Globus pallidus (tissue), 1 donor: ENCODE measurements at places on chromosomes 3 and 15.

DNA sequence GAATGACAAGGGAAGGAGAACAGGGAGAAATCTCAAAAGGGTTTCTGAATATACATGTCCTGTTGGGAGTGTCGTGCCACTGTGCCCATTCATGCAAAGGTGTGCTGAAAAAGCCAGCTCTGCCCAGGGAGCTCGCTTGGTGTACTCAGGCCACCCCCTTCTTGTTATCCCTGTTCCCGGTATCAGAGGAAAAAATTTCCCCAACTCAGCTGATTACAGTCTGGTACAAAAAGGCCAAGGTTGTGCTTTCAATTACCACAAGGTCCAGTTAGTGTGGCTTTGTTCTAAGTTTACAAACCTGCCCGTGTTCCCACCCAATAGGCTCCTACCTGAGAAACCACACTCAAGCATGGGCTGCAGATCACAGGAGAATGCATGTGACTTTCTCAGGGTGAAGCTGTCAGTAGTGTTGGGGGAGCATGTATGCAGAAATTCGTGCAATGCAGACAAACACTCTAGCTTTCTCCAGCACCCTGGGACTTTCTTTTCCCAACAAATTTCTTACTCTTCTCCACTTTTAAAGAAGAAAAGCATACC is 648.5 kb downstream of the NR2F2 start:
- no peak for DNase-seq

DNA sequence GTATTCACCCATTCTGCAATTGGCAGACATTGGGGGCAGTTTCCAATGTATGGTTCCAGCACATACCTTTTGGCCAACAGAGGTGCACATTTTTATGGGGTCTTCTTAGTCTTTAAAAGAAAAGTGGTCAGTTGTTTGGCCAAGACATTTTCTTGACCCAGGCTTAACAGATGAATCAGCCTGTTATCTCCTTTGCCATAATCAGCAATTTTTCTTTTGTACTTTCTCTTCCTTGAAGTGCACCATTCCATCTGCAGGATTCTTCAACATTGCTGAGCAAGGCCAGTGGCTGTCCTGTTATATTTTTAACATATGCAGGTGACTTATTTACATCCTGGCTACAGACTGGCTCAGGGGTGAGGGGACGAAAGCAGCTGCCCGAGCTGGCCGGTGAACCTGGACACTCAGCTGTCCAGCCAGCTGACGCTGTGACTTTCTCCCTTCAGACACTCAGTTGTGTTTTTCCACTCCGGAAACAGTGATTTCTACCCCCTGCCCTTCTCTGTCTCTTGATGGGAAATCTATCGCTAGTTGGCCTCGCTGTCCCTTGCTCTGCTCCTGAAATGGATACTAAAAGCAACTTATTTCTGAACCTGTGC is 96.5 kb upstream of the TNFAIP8L3 start:
- peak; percentile 59 for DNase-seq

DNA sequence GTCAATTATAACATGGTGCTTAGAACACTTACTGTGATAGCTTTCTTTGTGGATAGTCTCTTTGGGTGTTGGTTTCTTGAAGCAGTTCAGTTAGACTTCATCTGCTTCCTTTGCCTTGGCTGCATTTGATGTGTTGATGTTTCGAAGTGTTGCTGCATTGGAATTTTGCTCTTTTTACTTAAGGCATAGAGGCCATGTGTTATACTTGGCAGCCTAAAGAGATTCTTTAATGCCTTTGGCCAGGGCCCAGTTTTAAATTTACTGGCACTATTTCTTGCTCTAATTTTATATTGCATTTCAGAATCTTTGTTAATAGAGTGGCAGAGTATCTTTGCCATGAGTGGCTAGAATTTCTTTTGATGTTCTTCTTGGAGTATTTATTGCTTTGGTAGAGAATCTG is 21.2 kb downstream of the NR1D2 start:
- no peak for DNase-seq

GRCh38 chr3:9255976-9256375 is 6.5 kb upstream of the SRGAP3 start:
- no peak for DNase-seq

DNA sequence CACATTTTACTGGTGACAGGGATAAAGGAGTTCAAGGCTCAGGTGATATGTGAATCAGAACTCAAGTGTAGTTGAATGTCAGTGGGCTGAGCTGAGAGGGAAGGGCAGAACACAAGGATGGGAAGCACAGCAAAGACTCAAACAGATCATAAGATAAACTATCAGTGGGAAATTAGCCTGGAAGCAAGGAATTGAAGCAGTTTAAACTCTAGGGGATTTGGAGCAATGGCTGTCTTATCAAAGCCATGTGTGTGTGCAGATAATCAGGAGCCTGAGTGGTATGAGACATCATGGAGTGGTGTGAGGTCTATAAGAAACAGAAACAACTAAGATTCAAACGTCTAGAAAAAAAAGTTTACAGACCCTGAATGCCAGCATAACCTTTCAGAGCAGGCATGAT is 634.6 kb downstream of the AGBL1 start:
- DNase-seq: no peak

GRCh38 chr3:168155303-168155702 is 59.6 kb upstream of the GOLIM4 start:
- no peak for DNase-seq

GRCh38 chr15:68304589-68305337 is 27.2 kb downstream of the FEM1B start:
- no peak for DNase-seq

GRCh38 chr15:52727815-52728214 is 48.6 kb upstream of the ATOSA start:
- no peak for DNase-seq

DNA sequence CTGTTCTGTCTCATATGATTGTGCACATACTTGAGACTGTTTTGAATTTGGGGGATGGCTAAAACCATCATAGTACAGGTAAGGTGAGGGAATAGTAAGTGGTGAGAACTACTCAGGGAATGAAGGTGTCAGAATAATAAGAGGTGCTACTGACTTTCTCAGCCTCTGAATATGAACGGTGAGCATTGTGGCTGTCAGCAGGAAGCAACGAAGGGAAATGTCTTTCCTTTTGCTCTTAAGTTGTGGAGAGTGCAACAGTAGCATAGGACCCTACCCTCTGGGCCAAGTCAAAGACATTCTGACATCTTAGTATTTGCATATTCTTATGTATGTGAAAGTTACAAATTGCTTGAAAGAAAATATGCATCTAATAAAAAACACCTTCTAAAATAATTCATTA is 5.1 kb downstream of the CCR5 start:
- DNase-seq: no peak

DNA sequence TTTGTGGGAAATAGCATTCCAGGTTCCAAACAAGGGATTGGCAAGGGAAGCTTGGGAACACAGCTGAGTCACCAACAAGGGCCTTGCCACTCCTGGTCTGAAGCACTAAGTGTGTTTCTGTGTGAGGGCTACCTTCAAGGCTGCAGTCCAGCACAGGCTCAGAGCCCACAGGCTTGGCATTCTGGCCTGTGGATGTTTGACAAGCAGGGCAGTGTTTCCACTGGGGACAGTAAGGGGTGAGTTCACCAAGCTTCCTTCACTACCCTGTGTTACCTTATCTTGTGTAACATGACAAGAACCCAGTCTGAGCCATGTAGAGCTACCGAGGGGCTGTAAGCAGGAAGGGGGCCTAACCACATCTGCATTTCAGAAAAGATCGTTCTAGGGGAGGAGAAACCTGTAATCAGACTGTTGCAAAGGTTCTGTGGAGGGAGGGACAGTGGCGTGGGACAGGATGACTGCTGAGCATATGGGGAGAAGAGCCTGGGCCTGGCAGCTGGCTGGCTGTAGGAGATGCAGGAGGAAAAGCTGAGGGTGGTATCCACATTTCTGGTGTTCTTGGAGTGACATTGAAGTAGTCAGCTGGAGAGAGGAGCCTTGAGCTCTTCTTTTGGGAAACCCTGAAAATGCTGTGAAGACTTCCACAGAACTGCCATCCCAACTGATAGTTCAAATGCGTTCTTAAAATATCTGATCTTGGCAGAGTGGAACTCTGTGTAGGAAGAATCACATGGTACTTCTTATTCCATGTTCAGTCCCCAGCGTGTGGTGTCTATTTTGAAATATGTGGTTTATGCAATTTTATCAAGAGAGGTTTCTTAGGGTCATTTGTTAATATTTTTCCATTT is 61.3 kb downstream of the CTDSPL start:
- no peak for DNase-seq

DNA sequence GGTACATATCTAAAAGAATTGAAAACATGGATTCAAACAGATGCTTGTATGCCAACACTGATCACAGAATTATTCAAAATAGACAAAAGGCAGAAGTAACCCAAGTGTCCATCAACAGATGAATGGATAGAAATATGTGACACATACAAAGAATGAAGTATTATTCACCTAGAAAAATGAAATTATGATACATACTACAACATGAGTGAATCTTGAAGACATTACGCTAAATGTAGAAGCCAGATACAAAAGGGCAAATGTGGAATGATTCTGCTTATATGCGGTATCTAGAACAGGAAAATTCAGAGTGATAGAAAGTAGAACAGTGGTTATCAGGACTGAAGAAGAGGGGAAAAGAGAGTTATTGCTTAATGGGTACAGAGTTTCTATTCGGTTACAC is 26.2 kb upstream of the SLC12A8 start:
- DNase-seq: no peak

GRCh38 chr15:91357011-91357410 is 257.0 kb downstream of the SV2B start:
- DNase-seq: no peak

- DNase-seq: no peak
These were observed 59.7 kb upstream of the LRRN1 start for GRCh38 chr3:3739330-3740060.

- DNase-seq: no peak
These were observed 42.3 kb downstream of the PDHB start for GRCh38 chr3:58391156-58391865.

- no peak for DNase-seq
These were observed 145.7 kb upstream of the NR2E3 start for GRCh38 chr15:71664622-71665021.

DNA sequence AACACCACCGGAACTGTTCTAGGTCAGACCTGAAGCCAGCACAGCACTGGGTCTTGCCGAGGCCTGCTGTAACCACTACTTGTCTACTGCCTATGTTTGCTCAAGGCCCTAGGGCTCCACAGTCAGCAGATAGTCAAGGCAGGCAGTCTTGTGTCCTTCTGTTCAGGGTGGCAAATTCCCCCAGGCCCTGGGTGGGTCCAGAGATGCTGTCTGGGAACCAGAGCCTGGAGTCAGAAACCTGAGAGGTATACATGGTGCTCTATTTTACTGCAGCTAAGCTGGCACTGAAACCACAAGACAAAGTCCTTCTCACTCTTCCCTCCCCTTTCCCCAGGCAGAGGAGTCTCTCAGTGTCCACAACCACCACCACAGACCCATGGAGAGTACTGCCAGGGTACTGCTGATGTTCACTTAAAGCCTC is 89.9 kb downstream of the BBX start:
- DNase-seq: no peak

DNA sequence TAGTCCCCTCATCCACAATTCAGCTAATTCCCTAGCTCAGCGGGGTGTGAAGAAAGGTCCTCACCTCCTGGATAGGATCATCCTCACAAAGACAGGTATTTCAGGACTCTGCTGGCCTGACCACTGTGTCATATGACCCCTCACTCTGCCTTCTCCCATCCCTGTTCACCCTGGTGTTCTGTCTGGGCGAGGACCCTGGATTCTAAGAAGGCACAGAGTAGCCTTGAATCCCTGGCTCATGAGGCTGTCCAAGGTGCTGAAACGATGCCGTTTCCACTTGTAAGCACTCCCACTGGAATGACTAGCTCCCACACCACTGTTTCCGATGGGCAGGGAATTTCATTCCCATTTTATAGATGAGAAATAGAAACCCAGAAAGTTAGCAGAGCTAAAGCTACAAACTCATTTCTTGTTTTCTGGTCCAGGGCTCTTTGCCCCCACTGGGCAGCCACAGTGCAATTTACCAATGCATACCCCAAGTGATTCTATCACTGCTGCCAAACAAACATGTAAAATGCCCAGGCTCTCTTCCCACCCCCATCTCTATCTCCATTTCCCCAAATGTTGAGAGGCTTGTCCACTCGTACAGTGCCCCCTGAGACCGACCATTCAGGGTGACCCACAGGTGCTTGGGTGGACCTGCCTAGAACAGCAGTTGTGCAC is 83.2 kb downstream of the RAB11A start:
- DNase-seq: no peak

DNA sequence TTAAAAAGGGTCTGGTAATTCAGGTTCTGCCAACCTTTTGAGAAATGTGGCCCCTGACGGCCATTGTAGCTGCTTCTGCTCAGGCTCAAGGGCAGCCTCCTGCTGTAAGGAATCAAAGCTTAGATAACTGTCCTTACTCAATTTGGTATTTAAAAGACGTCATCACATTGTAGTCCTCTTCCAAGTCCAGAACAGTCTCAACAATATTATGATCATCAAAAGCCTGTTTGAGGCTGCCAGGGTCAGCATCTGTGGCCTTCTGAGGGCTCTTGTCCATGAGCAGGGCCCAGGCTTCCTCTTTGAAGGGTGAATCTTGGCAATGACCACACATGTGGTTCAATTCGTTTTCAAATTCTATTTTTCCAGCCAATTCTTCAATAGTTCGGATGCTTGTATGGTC is 6.0 kb downstream of the C3orf62 start:
- no peak for DNase-seq

DNA sequence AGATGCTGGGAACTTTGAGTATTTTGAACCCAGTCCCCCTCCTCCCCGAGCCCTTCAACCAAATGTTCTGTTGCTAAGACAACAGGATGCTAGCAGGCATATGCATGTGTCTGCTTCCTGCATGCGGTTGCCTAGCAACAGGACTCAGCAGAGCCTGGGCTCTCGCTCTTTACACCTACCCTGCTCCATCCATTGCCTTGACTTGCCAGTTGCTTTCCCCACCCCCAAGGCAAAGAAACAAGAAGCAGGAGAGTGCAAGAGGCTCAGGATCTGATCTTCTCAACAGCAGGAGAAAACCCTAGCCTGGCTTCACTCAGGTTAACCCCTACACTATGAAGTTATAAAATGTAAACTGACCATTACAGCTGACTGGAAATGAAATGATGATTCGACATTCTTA is 393.0 kb downstream of the IGSF11 start:
- peak; percentile 8 for DNase-seq

GRCh38 chr3:42081838-42082473 is 9.2 kb upstream of the TRAK1 start:
- DNase-seq: no peak

- peak; percentile 83 for DNase-seq
These were observed 1.3 kb upstream of the TWF2 start for GRCh38 chr3:52240059-52240885.
